ENCODE measurements at places on chromosomes 12 and 14.

- DNase-seq, result no peak
Measured at GRCh38 chr14:54291491-54292191, 105.2 kb upstream of the CDKN3 start.

GRCh38 chr14:98548071-98548686 lies 723.8 kb downstream of the BCL11B start:
- no peak for DNase-seq

GRCh38 chr14:77761205-77761931 lies 412 bp upstream of the SNW1 start:
- peak; percentile 93 for DNase-seq

- DNase-seq, result no peak
Measured at GRCh38 chr12:95054206-95054605, 19.2 kb downstream of the NR2C1 start.

DNA sequence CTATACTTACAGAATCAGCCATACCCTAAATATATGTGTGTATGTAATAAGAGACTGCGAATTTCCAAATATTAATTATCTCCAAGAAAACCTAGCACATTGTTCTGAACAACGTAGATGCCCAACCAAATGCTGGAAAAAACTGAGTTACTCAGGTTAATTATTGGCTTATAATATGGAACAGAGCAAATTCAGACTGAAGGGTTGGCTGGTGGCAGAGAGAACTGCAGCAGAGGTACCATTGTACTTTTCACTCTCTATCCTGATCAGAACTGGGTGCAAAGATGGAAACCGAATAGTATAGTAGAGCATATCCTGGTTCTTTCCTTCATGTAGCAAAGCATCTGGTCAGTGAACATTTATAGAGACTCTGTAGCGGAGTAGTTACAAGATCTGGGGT lies 185.7 kb downstream of the SLC2A13 start:
- DNase-seq, result no peak

- DNase-seq, result no peak
Measured at GRCh38 chr12:60078026-60078425, 482.2 kb downstream of the SLC16A7 start.

DNA sequence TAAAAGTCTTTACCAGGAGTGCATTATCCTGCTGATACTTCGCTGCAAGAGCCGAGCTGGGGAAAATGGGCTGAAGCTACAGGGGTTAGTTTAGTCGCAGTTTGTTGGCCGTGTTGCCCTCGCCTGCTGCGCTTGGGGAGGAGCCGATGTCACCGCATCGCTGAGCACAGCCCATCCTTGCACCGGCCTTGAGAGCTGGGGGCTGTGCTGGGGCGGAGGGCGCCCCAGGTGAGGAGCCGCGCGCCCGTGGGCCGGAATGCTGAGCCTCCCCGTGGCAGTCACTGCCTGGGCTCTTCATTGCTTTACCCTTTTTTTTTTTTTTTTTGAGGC lies 50.0 kb downstream of the ADGRD1 start:
- no peak for DNase-seq

- DNase-seq, result no peak
Measured at GRCh38 chr12:97275728-97276590, 186.6 kb upstream of the RMST start.

GRCh38 chr12:31246470-31246850 lies 79.5 kb downstream of the SINHCAF start:
- DNase-seq, result no peak
